ENCODE measurements at places on chromosomes 3 and 15.

- no peak for DNase-seq
These were observed 2.2 kb upstream of the CRTAP start for GRCh38 chr3:33111581-33111980.

GRCh38 chr15:97706059-97706458, 254.4 kb upstream of the ARRDC4 start:
- DNase-seq = no peak

DNA sequence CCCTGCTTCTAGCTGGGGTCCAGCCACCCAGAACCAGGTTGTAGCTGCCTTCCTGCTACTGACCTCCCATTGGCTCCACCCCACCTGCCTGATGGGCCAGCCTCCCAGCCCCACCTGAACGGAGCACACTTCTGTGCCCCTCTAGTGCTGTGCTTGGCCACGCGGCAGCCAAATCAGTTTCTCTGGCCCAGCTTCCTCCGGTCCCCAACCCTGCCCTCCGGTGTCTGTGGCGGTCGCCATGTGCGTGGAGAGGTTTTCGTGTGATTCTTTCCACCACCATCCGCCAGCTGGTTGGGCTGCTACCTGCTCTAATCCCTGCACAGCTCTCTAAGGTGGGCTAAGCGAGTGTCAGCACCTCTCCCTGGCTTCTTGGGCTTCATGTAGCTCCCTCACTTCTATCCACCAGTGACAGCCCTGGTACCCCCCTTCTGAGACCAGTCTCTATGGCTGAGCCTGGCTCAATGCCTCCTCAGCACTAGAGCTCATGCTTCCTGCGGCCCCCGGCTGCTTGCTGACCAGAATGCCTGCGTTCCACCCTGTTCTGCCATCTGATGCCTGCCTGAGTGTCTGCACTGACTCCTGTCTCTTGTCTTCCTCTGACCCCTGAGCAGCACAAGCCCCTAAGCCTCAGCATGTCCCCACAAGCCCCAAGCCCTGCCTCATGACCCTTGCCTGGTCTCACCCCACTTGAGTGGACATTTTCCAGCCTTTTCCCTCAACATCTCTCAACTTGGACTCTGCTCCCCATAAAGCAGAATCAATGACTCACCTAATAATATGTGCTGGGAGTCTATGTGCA, 23.2 kb upstream of the MAGEF1 start:
- no peak for DNase-seq

DNA sequence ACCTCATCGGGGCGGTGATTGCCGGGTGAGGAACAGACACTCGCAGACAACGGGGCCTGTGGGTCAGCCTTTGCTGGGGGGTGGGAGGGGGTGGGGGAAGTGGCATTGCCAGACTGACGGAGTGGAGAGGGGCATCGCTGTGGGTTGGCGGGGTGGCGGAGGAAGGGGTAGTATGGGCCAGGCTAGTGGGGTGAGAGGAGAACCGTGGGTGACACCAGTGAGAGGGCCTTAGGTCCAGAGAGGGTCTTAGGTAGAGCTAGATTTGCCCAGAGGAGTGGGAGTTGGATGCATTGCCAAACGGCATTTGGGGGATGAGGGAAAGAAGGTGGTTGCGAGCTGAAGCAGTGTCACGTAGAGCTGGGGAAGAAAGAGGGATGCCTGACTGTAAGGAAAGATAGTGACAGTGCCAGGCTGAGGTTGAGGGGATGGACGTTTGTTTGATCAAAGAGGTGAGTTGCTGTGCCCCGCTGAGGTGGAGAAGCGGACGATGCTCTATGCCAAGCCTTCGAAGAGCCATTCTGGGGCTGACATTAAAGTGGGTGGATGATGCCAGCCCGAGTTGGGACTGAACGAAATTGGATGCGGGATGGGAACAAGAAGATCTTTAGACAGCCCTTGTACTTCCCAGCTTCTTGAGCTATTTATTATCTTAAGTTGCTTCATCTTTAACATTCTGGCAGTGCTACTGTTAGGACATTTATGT, 572 bp downstream of the DNAJB11 start:
- DNase-seq = no peak

DNA sequence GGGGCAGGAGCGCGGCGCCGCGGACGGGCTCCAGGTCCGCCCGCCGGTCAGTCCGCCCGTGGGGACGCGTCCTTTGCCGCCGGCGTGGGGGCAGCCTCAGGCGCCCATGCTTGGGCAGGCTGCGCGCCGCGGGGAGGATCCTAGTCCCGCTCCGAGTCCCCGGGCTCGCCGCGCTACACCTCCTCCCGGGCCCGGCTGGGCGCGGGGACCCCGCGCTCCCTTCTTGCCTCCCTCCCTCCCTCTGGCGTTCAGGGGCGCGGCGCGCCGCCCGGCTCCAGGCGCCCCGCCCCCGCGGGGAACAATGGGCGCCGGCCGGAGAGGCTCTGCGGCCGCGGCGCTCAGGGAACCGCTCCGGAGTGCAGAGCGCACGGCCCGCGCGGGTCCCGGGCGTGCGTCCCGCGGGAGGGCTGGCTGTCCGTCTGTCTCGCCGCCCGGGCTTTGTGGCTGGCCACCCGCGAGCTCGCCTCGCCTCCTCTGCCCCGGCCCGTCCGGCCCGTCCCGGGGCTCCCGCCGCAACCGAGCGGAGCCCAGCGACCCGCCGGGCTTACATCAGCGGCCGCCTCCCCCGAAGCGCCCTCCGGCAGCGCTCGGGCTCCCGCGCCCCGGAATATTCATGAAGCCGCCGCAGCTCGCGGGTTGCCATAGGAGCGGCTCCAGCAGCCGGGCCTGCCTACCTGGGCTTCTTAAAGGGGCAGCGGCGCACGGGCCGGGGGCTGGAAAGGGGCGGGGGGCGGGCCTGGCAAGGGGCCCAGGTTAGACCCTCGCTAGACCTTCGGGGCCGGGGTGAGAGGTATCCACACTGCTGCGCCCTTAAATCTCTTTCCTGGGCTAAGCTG, at the start of gene HCN4:
HCN4 (minus strand) TSS at position 658 of the 836 bp plus-strand sequence. CDS start 688 bp downstream, outside the sequence.
- peak; percentile 39 for DNase-seq

DNA sequence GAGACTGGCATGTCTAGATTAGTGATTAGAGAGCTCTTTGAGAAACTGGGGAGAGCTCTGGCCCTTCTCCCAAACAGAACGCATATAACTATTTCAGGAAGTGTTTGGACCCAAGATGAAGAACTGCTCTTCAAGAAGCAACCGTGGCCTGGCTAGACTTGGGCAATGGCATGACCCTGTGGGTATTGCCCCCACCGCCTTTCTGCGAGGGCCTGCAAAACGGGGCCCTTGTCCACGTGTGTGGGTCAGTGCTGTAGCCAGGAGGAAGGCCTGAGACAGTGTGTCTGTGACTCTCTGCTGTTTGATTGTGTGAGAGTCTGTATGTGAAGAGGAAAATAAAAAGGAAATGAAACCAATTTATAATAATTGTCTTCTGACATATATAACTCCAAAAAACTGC, 42.5 kb downstream of the EEFSEC start:
- no peak for DNase-seq

DNA sequence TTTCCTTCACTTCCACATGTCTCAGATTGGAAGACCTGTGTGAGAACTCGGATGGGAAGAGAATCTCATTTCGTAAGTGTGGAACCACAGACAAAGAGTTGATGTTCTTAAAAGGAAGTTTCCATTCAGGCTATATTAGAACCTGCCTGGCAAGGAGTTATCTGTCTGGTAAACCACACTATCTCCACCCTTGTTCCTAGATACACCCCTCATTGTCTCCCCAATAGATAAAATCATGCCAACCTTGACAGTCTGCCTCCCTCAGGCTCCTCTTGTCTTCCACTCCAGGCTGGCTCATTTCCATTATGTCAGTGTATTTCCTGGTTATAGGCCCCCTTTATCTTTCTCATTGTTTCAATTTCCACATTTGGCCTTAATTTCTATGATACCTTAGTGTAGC, 89.2 kb downstream of the TMEM108 start:
- DNase-seq = no peak
